ENCODE measurements at places on chromosomes 5 and 9.

DNA sequence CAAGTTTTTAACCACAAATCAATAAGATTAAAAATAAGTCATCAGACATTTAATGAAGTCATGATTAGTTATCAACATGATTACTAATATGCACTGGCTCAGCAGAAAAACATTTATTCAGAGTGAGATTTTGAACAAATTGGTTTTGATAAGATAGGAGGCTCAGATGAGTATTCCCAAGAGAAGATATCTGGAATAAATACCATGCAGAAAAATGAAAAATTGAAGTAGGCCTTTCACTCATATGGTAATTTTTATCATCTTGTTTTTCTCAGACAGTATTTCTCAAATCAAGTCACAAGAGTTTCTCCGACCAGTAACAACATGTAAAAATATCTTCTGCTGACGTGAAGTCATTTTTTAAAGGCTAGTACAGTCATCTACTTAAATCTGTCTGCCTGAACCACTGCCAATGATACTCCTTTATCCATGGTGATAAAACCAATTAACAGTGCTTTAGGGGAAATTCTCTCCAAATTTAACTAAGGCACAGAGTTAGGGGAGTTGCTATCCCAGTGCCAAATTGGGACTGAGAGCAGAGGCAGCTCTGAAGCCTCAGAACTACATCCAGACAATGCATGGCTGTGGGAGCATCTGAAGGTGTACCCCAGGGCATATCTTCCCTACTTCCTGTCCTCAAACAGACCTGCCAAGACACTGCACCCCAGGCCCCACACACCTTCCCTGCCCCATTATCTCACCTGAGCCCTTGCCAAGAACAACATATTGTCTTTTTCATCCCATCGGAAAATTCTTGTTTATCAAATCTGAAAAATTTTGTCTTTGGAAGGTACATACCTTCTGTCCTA is 105.5 kb upstream of the TSLP start:
- no peak for DNase-seq

- DNase-seq, result no peak
Measured at GRCh38 chr9:115665519-115665918, 488.1 kb upstream of the PAPPA start.

DNA sequence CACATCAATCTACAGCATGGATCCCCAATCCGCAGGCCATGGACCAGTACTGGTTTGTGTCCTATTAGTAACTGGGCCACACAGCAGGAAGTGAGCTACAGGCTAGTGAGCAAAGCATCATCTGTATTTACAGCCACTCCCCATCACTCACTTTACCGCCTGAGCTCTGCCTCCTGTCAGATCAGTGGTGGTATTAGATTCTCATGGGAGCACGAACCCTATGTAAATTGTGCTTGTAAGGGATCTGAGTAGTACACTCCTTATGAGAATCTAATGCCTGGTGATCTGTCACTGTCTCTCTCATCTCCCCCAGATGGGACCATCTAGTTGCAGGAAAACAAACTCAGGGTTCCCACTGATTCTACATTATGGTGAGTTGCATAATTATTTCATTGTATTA is 212.7 kb upstream of the FAM174A start:
- DNase-seq, result no peak

- no peak for DNase-seq
Measured at GRCh38 chr5:111553868-111554267, 41.5 kb upstream of the STARD4 start.

DNA sequence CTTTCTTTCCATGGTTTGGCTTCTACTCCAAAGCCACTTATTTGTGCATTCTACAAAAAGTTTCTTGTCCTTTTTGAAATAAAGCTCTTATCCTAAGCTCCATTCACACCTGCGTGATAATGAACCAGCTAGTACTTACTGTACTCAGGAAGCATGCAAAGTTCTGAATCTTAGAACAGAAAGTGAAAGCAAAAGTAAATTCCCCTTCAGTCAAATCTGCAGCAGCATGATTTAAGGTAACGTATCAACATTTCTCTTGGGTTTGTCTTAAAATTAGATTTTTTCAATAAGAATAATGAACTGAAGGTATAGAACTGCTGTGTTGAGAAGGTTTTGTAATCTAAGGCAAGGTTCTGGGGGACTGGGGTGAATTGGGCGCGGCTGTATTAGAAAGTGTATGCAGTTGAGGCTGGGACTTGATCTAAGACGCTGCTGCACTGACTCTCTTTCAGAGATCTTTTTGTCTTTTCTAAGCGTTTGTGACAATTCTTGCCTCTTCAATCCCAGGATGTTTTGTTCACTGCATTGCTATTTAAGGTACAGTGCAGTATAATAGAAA is at the start of gene ERAP2:
Gene ERAP2, plus strand, starts transcription at position 209 of the 559 bp plus-strand sequence. CDS start 3,186 bp downstream, outside the sequence.
- DNase-seq, result peak; percentile 72
